Omental fat pad (tissue), 4 donors: ENCODE measurements at places on chromosomes 2 and 18. TPM values are rescaled to one million over a fixed set of nuclear protein-coding genes. Genes with fewer than 3 reads are reported as not detected.

CYP27A1 gene
- 89.0 TPM for total RNA-seq

REG3G gene
- not detected for total RNA-seq

SPHKAP gene
- total RNA-seq, result not detected

IER3IP1 gene
- 11.5 TPM for total RNA-seq

HOXD13 gene
- total RNA-seq, result not detected

TMEM247 gene
- not detected for total RNA-seq

NR4A2 gene
- 6.0 TPM for total RNA-seq

MAL gene
- not detected for total RNA-seq

NPHP1 gene
- 4.1 TPM for total RNA-seq

ARHGAP15 gene
- 14.9 TPM for total RNA-seq

TUBA4B gene
- total RNA-seq, result not detected

MPP4 gene
- 1.0 TPM for total RNA-seq

ASB1 gene
- total RNA-seq, result 23.4 TPM

RTKN gene
- total RNA-seq, result 16.0 TPM

STON1 gene
- 44.8 TPM for total RNA-seq

PLCL1 gene
- total RNA-seq, result 21.8 TPM

C2orf80 gene
- total RNA-seq, result not detected

MC4R gene
- not detected for total RNA-seq

C2orf66 gene
- not detected for total RNA-seq

ACADL gene
- total RNA-seq, result 17.3 TPM

UGT1A9 gene
- not detected for total RNA-seq

GALNT14 gene
- total RNA-seq, result 2.6 TPM

CHRNG gene
- total RNA-seq, result not detected

CNRIP1 gene
- total RNA-seq, result 40.8 TPM

RAD51AP2 gene
- not detected for total RNA-seq

KCNF1 gene
- total RNA-seq, result not detected

ITPRIPL1 gene
- total RNA-seq, result 7.6 TPM

GBX2 gene
- not detected for total RNA-seq

PCGF1 gene
- total RNA-seq, result 20.2 TPM

CPO gene
- 0.48 TPM for total RNA-seq

THSD7B gene
- total RNA-seq, result 12.9 TPM

SIGLEC15 gene
- total RNA-seq, result 0.25 TPM

KCNK3 gene
- total RNA-seq, result 1.6 TPM

RNU2-63P gene
- not detected for total RNA-seq

FAM117B gene
- 7.5 TPM for total RNA-seq

ORC2 gene
- total RNA-seq, result 16.6 TPM

ZNF396 gene
- total RNA-seq, result 2.2 TPM

PSMD1 gene
- total RNA-seq, result 64.8 TPM

ANO7 gene
- total RNA-seq, result 0.60 TPM

LYPD6 gene
- 2.8 TPM for total RNA-seq

PROC gene
- not detected for total RNA-seq

SLC4A3 gene
- 10.2 TPM for total RNA-seq

IL1RL1 gene
- total RNA-seq, result 48.1 TPM

CTAGE1 gene
- not detected for total RNA-seq

LBX2 gene
- 1.6 TPM for total RNA-seq

SLC9A4 gene
- not detected for total RNA-seq

FBXO48 gene
- 1.3 TPM for total RNA-seq

RETSAT gene
- total RNA-seq, result 334 TPM

REEP1 gene
- 2.5 TPM for total RNA-seq

HMSD gene
- total RNA-seq, result not detected

DSC1 gene
- not detected for total RNA-seq

ATP8B1 gene
- total RNA-seq, result 8.0 TPM
